KG1 (cell line): ENCODE measurements at places on chromosomes 2 and 18.

DNA sequence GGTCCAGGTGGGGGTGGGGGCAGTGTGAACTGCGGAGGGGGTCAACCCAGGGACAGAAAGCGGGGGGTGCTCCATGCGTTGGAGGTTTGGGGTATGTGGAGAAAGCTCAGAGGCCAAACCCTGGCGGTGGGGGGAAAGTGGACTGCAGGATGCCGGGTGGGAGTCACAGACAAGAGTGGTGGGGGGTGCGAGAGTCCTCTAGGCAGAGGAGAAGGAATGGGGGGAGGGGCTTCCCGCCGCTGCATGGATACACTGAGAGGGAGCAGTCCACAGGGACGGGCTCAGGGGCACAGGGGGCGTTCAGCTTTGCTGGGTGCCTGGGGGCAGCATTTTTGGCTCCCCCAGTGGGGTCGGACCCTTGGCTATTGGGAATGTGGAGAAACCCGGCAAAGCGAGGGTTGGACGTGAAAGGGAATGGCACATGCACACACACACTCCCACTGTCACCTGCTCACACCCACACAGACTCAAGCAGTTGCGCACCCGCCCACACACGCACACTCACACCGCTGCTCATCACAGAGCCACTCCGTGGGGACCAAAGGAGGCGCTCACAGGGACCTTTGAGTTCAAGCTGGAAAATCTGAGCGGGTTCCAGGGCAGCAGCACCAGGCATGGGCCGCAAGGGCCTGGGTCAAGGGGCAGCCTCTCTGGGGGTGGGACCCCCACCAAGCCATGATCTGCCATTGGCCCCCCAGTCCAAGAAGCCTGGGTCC, 7.7 kb downstream of the GBX2 start:
- DNase-seq, result no peak

DNA sequence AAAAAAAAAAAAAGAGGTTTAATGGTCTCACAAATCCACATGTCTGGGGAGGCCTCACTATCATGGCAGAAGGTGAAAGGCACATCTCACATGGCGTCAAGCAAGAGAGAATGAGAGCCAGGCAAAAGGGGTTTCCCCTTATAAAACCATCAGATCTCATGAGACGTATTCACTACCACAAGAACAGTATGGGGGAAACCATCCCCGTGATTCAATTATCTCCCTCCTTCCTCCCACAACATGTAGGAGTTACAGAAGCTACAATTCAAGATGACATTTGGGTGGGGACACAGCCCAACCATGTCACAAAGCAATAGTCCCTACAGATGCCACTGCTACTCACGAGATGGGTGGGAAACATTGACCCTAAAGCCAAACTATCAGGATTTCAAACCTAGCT, 392.7 kb upstream of the ID2 start:
- no peak for DNase-seq

DNA sequence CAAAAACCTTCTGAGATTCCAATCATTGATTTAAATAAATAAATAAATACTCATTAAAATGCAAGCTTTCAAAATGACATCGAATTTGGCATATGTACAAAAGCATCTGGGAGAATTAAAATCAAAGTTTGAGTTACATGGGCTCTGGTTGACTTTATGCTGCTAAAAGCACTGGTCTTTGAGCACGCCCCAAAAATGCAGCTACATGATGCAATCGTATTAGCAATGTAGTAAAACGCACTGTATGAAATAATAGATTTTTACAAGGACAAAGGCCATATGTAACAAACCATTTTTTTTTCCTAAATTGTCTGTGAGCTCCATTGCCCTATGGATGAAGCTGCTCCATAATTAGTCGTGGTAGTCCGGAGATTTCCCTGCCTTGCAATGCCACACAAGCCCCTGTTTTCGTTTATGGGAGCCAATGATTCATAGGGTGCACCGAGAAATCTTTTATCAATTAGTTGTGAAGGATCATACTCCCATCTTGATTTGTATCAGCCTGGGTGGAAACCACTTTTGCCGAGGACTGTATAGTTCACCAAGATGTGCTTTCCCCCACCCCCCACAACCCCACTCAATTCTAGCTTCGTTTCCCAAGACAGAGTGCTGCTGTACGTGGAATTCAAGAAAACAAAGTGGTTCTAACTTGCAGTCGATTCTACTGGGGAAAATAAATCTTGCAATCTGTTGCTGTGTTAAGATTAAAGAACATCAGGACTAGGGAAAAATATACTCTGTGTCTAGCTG, 268.4 kb downstream of the IRS1 start:
- no peak for DNase-seq

GRCh38 chr18:61894751-61895524, 2.1 kb upstream of the RNF152 start:
- no peak for DNase-seq

- no peak for DNase-seq
These were observed 53.9 kb downstream of the MBP start for GRCh38 chr18:77078690-77079070.

DNA sequence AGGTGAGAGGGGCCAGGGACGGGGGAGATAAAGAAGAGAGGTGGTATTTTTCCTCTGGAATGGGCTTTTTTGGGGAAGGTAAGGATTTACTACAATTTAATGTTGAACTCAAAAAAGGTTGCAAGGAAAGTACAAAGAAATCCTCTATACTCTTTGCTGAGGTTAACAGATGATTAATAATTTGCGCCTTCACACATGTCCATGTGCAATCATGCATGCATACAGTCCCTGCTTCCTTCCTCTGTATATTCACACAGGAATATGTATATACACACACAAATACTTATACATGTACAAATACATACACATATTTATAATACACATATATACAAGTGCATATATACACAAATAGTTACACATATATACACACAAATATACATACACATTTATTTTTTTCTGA, 193.4 kb downstream of the NBAS start:
- DNase-seq, result no peak

GRCh38 chr2:221969830-221970144, 329.0 kb downstream of the PAX3 start:
- DNase-seq, result no peak

- DNase-seq, result no peak
These were observed 71.0 kb upstream of the CYP1B1 start for GRCh38 chr2:38146907-38147307.

GRCh38 chr2:68968221-68968620, 6.2 kb upstream of the GKN1 start:
- no peak for DNase-seq

DNA sequence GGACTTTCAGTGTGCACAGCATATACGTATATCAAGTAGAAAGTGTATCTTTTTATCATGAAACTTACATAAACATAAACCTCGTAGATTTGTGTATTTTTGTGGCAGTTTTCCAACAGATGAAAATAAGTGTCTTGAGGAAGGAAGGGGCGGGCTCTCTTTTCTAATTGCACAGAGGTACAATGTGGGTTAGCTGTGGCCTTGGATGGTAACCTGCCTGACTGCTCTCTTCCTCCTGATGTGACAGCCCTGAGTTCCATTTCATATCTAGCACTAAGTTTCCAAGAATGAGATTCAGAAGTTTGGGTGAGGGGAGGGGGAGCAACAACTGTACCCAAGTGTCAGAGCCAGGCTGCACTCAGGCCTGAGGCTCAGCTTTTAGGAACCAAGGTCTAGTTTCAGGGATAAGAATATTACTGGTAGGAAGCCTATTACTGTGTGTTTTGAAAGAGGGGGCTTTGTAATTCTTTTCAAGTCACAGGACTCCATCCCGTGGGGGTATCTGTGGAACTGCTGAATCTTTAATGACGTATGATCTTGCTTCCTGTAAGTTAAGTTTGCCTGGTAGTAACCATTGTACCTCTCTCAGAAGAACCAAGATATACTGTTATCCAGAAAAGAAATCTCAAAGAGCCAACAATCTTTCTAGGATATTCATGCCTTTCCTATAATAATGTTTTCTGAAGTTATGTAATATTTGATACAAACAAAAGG, 483.7 kb downstream of the PTPRM start:
- no peak for DNase-seq

- no peak for DNase-seq
These were observed 100.2 kb upstream of the SULT1C3 start for GRCh38 chr2:108139521-108139920.

DNA sequence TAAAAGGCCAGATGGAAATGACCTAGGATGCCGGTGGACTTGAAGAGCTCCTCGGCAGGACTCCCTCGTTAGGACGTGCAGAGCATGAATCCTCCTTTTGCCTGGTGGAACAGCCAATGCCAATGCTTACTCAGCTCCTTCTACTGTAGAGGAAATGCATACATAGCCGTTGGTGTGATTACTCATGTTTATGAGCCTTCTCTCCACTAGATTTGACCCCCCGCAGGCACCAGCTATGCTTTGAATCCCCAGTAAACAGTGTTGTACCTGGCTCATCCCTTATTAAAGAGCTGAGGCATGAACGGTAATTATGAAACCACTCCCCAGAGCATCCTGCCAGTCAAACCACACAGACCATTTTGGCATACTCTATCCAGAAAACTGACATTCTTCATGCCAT, 172.8 kb downstream of the ANTXR1 start:
- no peak for DNase-seq

- no peak for DNase-seq
These were observed 300.5 kb downstream of the ALK start for GRCh38 chr2:29620890-29621289.

DNA sequence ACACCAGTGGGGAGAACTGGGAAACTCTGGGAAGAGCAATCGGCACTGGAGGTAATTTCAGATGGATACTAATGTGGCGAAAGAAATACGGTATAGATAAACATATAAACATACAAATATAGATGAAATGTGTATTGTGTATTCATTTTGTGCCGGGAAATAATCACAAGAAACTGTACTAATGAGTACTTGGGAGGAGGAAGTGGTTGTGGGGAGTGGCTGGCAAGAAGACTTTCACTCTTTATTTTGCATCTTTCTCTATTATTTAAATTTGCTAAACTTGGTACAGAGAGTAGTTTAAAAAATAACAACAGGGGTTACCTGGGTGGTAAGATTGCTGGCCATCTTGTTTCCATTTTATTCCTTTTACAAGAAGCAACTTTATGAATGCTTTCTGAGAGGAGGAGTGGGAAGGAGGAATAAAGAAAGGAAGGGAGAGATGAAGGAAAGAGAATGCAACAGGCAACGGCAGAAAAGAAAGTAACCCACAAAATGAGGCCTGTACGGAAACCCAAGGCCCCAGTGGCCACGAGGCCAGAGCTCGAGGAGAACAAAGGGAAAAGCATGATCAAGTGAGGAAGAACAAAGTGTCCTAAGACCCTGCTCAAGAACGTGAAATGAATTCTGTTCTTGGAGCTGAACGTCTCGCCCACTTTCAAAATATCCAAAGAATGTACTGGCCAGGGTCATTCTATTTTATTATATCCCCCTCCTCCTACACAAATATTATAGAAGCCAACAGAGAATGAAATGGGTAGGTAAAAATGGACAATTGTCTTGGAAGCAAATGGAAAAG, 45.2 kb downstream of the FAM178B start:
- DNase-seq, result no peak

GRCh38 chr2:202034249-202035088, 814 bp downstream of the FZD7 start:
- DNase-seq, result no peak

GRCh38 chr2:224151680-224152310, 112.7 kb upstream of the SERPINE2 start:
- DNase-seq, result no peak

DNA sequence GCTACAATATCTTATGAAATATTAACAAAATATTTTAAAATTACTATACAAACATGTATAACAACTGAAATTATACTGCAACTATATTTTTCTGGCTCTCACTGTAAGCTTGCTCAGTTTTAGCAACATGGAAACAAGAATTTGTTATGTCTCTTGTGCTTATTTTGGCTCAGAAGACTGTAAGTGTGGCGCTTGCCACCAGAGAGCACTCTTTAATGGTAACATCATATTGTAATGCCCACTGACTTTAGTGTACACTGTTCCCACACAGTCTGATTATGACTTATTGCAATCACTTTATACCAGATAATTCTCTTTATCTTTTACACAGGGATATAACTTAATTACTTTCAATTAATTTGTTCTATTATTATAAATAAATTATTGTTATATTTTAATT, 1500.6 kb upstream of the TMEFF2 start:
- peak; percentile 7 for DNase-seq

GRCh38 chr2:184646177-184646576, 47.8 kb downstream of the ZNF804A start:
- no peak for DNase-seq

- DNase-seq, result no peak
These were observed 125.7 kb downstream of the PDE1A start for GRCh38 chr2:182301093-182301492.

- DNase-seq, result no peak
These were observed 273.6 kb downstream of the PAX3 start for GRCh38 chr2:222024932-222025880.
